ENCODE measurements at places on chromosomes 3 and 15. TPM values are rescaled to one million over a fixed set of nuclear protein-coding genes. Genes with fewer than 3 reads are reported as not detected.

DNA sequence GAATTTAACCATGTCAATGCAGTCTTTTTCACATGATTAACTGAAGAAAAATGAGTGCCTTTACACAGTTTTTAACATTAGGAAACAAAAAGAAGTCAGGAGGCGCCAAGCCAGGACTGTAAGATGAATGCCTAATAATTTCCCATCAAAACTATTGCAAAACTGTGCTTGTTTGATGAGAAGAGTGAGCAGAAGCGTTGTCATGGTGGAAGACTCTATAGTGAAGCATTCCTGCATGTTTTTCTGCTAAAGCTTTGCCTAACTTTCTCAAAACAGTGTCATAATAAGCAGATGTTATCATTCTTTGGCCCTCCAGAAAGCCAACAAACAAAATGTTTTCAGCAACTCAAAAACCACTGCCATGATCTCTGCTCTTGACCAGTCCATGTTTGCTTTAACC is 156.8 kb upstream of the CDIN1 start:
- no peak for DNase-seq

DNA sequence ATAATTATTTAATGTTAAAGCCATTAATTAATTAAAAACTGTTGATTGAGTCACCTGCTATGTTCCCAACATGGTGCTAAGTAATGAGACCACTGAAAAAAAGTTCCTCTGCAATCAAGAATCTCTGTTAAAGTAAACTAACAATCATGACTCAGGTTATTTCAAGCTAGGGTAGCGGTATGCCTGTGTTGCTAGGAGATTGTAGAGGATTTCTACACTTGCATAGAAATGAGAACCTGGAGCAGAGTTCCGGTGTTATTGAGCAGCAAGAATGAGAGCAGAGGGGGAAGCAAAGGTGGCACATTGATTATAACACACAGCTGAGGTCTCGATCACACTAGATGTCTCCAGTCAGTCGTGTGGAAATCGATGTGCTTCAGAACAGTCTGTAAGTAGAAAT is 41.4 kb downstream of the C3orf85 start:
- DNase-seq = no peak

- DNase-seq = no peak
Measured at GRCh38 chr3:69094467-69095205, 9.9 kb downstream of the ARL6IP5 start.

DNA sequence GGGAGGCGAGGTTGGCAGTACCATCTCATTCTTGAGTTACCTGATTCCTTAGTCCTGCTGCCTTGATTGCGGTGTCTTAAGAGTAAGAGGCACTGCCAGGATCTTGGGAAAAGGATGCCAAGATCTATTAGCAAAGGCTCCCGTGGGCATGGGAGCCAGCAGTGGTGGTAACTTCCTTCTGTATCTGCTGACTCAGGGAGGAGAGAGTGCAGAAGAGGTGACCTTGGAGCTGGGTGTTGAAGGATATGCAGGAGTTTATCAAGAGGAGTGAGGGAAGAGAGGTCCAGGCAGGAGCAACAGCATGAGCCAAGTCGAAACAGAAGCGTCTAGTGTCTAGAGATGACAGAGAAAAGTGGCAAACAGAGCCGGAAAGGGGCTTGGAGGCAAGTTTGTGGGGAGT is 4.5 kb downstream of the MESP2 start:
- no peak for DNase-seq

GRCh38 chr3:15726881-15727280 is 70.9 kb downstream of the ANKRD28 start:
- DNase-seq = no peak

GRCh38 chr3:10551139-10551538 is 45.8 kb upstream of the ATP2B2 start:
- DNase-seq = no peak

DNA sequence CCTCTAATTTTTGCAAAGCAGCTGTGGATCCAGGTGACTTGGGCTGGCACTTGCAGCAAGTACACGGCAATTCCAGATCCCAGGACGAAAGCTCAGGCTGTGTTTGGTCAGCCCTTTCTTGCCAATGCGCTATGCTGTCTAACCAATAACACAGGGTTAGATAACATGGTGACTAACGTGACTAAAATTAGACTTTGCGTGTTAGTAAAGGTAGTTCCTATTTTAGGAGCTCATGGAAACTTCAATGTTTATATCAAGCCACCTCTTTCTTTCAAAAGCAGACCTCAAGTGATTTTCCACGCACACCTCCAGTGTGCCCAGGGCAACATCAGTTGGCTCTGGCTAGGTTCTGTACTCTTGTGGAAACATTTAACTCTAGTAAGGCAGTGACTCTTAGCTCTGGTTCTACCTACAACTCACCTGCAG is 32.5 kb downstream of the CDCP1 start:
- no peak for DNase-seq

DNA sequence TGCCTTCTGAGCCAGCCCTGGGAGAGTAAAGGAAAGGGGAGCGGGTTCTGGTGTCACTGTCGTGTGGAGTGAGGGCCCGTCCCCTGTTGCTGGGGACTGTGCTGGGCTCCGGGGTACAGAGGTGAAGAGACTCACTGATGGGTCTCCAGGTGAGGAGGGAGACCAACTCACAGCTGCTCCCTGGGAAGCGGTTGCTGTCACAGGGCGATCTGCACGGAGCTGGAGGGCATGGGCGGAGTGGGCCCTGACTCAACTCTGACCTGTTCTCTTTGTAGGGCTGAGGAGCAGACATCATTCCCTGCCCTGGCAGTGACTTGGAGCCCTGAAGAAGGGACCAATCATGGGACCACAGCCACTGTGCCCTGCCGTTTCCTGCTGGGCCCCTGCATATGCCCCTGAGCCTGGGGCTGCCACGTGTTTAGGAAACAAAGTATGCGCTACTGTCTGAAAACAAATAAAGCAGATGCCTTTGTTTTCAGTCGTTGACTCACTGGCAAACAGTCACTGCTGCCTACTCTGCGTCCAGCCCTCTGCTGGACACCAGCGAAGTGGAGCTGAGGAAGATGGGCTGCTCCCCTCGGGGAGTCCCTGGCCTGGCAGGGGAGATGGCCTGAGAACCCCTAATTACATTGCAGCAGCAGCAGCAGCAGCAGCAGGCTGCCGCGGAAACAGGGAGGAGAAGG is 22.9 kb upstream of the PLXNA1 start:
- DNase-seq = no peak

GRCh38 chr3:17581421-17582080 is 160.9 kb downstream of the TBC1D5 start:
- DNase-seq = no peak

- DNase-seq = no peak
Measured at GRCh38 chr3:69697381-69697780, 41.9 kb upstream of the MITF start.

- no peak for DNase-seq
Measured at GRCh38 chr3:176631165-176631564, 566.1 kb downstream of the TBL1XR1 start.

Gene EPHA3
- polyA plus RNA-seq = 0.12 TPM

Gene HTD2
- 5.2 TPM for polyA plus RNA-seq

Gene KBTBD13
- not detected for polyA plus RNA-seq

- no peak for DNase-seq
Measured at GRCh38 chr3:22734207-22734606, 468.9 kb upstream of the UBE2E2 start.

DNA sequence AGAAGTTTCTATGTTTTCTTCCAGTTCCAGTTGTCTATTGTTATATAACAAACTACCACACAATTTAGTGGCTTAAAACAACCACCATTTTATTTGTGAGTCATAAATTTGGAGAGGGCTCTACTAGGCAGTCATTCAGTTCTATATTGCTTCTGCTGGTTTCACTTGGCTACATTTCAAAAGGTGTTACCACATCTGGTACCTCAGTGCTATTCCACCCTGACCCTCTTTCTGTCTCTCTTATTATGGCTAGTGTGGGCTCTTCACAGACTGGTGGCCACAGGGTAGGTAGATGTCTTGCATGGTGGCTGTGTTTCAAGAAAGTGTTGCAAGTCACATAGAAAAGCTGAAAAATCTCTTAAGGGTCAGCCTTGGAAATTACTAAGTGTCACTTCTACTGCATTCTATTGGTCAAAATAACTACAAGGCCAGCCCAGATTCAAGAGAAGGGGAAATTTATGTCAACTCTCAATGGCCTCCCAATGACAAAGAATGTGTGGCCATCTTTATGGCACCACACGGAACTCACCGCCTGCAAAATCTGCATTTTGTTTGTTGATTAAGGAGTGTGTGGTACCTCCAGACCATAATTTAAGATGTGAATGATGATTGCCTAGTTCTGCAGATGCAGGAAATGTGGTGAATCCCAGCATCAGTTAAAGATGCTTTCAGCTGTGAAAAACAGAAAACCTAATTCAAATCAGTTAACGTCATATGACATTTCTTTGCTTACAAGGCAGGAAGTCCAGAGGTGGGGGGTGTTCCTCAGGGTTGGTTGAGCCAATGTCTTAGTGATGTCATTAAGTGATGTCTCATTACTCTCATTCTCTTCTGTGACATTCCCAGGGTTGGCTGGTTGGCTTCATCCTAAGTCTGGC is 105.8 kb upstream of the RASGRP1 start:
- DNase-seq = no peak

DNA sequence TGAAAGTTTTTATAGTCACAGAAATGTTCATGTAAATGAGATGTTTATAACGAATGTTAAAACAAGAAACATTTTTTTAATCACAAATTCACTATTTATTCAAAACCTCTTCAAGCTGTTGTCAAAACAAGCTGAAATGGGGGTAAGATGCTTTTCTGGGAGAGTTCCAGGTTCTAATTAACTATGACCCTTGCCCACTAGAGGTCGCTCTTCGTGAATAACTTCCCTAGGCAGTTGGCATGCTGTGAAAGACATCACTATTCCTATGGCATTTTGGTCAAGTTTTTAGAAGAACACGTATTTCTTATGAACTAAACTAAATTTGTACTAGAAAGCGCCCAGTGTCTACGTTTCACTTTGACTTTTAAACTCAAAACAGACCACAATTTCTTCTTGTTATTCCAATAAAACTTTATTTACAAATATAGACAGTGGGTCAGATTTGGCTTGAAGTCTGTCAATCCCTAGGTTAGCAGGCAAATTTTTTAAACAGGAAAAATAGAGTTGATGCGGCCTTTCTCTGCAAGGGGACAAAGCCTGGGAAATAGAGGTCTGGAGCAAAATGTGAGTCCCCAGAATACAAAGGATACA is 62.8 kb upstream of the CMTM8 start:
- no peak for DNase-seq

DNA sequence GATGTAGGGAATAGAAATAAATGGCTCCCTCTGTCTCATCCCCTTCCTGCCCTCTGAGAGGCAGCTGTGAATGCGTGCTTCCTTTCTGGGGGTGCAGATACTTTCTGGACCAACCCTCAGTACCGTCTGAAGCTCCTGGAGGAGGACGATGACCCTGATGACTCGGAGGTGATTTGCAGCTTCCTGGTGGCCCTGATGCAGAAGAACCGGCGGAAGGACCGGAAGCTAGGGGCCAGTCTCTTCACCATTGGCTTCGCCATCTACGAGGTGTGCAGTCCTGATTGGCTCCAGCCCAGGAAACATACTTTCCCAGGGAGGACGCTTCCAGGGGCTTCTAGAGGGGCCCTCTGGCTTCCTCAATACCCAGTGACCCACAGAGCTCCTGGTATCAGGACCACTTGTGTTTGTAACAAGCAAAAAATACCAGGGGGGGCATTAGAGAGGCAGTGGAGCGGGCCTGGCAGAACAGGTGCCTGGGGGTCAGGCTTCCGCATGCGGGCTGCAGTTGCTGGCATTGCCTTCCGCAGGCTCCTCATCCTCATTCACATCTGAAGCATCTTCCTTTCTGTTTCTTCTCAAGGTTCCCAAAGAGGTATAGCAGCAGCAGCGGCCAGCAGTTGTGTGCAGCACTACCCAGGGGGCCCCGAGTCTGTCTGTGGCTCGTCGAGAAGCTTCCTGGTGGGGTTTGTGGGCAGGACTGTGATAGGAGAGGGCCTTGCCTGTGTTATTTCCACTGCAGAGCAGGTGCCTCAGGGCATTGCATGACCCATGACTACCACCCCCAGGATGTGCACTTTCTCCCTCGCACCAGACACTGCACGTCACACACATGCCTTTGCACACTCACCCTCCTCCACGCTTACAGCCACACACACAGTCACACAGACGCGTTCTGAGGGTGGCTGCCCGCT is 42.5 kb downstream of the CAPN3 start:
- no peak for DNase-seq

GRCh38 chr3:31862666-31863279 is 118.3 kb downstream of the OSBPL10 start:
- DNase-seq = no peak

DNA sequence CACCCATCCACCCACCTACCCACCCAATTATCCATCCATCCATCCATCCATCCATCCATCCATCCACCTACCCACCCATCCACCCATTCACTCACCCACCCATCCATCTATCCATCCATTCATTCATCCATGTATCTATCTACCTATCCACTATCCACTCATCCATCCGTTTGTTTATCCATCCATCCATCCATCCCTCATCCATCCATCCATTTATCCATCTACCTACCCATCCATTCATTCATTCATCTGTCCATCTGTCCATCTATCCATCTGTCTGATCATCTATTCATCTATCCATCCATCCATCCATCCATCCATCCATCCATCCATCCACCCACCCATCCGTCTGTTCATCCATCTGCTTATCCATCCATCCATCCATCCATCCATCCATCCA is 65.7 kb downstream of the FBLN2 start:
- DNase-seq = no peak

- no peak for DNase-seq
Measured at GRCh38 chr3:46135475-46135874, 72.6 kb downstream of the CCR1 start.

DNA sequence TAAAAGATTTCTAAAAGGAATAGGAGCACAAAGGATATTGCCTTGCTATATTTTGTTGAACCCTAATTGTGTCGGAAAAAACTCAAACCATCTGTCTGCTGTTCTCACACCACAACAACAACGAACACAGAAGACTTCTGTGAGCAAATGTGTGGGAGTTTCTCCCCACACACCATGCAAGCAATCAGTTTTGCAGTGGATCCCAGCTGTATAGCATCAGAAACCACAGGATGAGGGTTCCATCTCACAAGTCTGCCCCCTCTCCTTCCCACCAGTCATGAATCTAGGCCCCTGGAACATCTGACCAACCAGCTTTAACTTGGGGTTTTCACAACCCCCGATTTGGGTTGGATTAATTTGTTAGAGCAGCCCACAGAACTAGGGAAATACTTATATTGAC is 91.3 kb upstream of the SLC4A7 start:
- DNase-seq = no peak

Gene TPM1
- 2,338 TPM for polyA plus RNA-seq

DNA sequence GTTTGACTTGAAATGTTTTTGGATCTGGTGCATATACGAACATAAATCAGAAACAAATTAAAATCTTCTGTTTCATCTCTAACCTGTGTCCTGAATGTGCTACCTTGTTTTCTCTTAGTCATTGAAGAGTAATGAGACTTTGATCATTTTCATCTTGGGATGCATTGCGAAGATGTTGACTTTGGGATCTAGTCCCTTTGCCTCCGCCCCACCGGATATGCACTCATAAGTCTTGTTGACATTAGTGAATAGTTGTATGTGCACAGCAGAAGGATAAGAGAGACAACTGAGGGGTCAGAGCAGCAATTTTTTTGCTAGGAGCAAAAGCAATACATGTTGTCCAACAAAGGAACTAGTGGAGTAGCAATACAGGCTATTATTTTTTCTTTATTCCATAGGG is 35.9 kb upstream of the SPRED1 start:
- no peak for DNase-seq
